ENCODE measurements at places on chromosomes 1 and 21.

DNA sequence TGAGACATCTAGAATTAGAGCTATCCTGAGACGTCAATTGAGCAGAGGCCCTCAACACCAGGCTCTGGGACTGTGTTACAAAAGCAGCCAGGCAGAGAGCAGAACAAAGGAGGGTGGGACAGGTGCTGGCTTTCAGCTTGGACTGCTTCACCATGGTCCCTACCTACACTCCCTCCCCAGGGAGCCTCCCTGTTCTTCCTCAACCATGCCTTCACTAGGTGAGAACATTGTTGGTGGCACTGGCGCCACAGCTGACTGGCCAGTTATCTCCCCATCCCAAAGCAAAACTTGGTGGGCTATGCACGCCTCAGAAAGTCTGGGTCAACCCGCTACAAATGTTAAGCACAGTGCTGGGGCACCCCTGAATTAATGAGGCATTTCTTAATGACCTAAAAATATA is 87.8 kb downstream of the NMNAT2 start:
- no peak for DNase-seq

GRCh38 chr1:64129701-64130100 is 73.7 kb upstream of the UBE2U start:
- no peak for DNase-seq

- no peak for DNase-seq
Observed at GRCh38 chr21:14453339-14454015, 70.5 kb upstream of the HSPA13 start.

- no peak for DNase-seq
Observed at GRCh38 chr1:147821883-147822282, 61.5 kb upstream of the GJA5 start.

DNA sequence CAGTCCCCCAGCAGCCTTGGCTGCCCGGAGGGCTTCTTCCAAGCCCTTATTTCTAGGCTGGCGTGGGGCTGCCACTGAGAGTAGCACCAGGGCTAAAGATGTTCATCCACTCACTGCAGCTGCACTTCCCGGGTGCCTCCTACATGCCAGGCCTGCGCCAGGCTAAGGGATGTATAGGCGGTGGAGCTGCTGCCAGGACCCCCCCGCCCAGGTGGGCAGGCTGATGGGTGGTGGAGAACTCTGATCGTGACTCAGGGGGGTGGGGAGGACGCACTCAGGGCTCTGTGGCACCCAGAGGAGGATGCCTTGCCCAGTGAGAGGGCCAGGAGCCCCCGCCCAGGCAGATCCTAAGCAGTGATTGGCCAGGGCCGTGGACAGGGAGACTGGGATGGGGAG is 34.1 kb downstream of the CFAP74 start:
- DNase-seq = no peak

Measured in Kasumi-1 (cell line).